ENCODE measurements at places on chromosomes 12 and 14. TPM values are rescaled to one million over a fixed set of nuclear protein-coding genes. Genes with fewer than 3 reads are reported as not detected.

CACNA1C gene
- 0.42 TPM for total RNA-seq

P2RX2 gene
- not detected for total RNA-seq

MIPOL1 gene
- 0.02 TPM for total RNA-seq

GPR84 gene
- 2.4 TPM for total RNA-seq

HEATR5A gene
- 14.7 TPM for total RNA-seq
